ENCODE measurements at places on chromosomes 7 and 10. TPM values are rescaled to one million over a fixed set of nuclear protein-coding genes. Genes with fewer than 3 reads are reported as not detected.

- DNase-seq: no peak
These were observed 14.4 kb downstream of the PLAC9 start for GRCh38 chr10:80146918-80147317.

GRCh38 chr10:122477436-122477835 lies 16.1 kb downstream of the HTRA1 start:
- DNase-seq: no peak

DNA sequence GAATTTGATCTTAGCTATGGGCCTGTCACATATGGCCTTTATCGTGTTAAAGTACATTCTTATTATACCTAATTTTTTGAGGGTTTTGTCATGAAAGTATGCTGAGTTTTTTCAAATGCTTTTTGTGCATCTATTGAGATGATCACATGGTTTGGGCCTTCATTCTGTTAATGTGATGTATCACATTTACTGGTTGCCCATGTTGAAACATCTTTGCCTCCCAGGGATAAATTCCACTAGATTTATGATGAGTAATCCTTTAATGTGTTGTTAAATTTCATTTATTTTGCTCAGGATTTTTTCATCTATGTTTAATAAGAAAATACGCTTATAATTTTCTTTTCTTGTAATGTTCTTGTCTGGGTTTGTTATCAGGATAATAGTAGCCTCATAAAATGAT lies 442.0 kb downstream of the MDFIC start:
- no peak for DNase-seq

PITX3 gene
- 4.5 TPM for polyA plus RNA-seq

HECW1 gene
- polyA plus RNA-seq: 1.7 TPM

Measured in psoas muscle (tissue), 8 donors.